ENCODE measurements at places on chromosomes 16 and 17.

DNA sequence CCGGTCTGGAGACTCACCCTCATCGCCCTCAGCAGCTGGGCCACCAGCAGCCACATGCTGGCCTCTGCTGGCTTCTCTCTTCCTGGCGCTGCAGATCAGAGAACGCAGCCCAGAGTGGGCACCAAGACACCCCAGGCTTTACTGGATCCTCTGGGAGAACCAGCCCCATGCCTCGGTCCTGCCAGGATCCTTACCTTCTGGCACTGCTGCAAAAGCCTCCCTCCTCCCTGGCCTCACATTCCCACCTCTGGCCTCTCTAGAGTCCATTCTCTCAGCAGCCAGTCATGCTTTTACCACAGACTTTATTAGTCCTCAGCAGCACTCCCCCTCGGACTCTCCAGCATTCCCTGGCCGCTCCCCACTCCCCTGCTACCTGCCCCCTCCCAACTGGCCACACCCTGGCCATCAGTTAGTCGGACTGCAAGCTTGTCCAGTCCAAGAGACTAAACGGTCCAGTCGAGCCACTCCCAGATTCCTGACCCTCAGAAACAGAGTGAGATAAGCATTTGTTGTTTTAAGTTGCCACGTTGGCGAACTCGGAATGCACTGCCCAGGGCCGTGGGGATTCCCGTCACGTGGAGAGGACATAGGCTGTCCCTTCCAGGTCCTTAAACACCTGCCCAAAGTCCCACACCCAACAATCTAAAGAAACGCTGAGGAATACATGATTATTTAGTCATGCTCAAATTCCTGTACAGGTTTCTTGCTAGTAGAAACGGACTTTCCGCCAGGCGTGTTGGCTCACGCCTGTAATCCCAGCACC lies 5.9 kb upstream of the SPG7 start:
- peak; percentile 85 for DNase-seq

DNA sequence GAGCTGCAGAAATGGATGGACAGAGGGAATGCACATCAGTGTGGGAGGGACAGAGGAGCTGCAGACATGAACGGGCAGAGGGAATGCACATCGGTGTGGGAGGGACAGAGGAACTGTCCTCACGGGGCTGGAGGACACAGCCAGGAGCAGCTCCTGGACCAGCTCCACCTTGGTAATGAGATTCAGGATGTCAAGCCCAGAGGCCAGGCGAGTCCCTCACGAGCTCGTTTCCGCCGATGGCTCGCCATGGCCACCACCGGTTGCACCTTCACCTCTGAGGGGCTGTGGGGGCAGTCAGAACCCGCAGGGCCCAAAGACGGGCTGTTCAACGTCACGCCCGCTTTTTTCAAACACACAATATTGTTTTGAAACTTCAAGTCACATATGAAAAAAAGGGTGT lies 56.2 kb downstream of the RPH3AL start:
- DNase-seq = no peak

DNA sequence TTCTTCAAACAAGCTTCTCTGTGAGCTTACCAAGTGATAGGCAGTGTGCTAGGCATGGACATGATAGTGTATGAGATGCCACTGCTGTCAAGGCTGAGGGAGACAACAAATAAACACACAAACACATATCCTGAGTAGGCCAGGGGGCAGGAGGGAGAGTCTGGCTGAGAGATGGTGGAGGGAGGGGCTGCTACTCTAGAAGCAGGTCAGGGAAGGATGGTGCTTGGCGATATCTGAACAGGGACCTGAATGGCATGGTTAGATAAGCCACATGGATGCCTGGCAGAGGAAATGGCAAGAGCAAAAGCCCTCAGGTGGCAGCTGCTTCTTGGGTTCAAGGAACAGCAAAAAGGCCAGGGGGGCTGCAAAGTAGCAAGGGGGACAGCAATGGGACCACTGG lies 8.6 kb upstream of the CHST6 start:
- DNase-seq = no peak

- no peak for DNase-seq
Measured at GRCh38 chr16:85170066-85170491, 57.8 kb upstream of the CIBAR2 start.

GRCh38 chr17:48463526-48463925 lies 33.5 kb upstream of the SKAP1 start:
- no peak for DNase-seq

DNA sequence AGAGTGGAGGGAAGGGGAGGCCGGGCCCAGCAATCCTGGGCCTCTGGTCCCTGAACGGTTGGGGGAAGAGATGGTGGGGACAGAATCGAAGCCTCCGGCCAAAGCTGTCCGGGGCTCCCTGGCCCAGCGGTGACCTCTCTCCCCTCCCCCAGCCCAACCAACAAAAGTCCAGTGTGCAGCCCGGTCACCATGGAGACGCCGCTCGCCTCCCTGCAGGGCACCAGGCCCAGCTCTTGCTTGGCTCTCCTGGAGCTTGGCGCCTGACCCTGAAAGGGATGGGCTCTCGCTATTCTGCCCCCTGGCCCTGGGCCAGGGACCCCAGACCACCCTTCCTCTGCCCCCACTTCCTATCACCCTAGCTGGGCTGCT lies 1.3 kb downstream of the METRN start:
- DNase-seq = peak; percentile 77

GRCh38 chr17:77755410-77755963 lies 203.0 kb upstream of the TNRC6C start:
- no peak for DNase-seq

DNA sequence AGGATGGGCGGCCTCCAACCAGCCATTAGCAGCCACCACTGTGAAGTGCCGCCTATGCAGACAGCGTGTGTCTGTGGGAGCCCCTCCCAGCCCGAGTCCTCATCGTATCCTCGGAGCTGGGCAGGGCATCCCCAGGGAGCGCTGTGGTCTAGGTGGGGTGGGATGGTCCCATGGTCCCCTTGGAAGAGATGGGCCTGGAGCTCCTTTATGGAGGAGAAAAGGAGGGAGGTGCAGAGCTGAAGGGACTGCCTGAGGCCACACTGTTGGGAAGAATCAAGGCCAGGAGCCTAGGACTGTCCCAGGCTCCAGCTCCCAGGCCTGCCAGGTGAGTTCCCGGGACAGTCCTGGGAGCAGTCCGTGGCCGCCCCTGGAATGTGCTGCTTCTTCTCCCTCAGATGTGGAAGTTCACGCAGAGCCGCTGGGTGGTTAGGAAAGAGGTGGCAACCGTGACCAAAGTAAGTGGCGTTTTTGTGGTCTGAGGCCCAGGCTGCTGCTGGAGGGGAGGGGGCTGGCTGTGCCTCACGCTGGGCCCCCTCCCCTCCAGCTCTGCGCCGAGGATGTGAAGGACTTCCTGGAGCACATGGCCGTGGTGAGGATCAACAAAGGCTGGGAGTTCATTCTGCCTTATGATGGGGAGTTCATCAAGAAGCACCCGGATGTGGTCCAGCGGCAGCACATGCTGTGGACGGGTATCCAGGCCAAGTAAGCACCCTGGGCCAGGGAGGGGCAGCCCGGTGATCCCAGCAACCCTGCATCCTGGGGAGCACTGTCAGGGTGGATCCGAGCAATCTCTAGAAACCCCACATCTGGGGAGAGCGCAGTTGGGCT lies 27.0 kb downstream of the POLR3E start:
- DNase-seq = no peak

DNA sequence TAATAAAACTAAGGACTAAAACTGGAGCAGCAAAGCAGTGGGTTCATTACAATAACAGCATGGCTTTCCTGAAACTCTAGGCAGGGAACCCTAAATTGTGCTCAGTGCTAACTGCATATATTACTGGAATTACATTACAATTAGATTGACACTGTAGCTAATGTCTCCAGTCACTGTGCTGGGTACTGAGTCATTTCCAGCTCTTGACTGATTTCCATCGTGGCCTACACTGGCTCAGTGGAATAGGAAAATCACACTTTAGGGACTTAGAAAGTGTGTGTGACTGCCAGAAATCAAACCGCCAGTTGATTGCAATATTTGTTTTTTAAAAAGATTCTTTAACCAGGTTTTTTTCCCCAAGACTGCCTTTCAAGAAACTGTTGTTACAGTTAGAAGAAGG lies 1447.4 kb upstream of the GOT2 start:
- no peak for DNase-seq

DNA sequence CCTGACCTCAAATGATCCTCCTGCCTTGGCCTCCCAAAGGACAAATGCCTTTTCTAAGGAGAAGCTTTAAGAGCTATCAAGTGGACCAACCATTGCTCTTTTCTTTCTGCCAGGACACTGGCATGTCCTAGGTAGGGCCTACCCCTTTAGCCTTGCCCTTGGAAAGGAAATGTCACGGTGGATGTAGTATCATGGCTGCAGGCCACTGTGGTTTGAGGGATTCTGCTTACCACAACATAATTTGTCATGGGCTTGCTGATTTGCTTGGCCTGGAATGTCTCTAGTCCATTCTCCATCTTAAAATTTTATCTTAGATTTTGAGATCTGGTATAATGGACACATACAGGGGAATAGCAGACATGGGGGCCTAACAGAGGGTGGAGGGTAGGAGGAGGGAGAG lies 6.0 kb downstream of the KRT20 start:
- DNase-seq = no peak

- DNase-seq = no peak
Measured at GRCh38 chr16:64791756-64792155, 330.1 kb downstream of the CDH11 start.

GRCh38 chr17:13835151-13835550 lies 233.4 kb upstream of the HS3ST3A1 start:
- no peak for DNase-seq

DNA sequence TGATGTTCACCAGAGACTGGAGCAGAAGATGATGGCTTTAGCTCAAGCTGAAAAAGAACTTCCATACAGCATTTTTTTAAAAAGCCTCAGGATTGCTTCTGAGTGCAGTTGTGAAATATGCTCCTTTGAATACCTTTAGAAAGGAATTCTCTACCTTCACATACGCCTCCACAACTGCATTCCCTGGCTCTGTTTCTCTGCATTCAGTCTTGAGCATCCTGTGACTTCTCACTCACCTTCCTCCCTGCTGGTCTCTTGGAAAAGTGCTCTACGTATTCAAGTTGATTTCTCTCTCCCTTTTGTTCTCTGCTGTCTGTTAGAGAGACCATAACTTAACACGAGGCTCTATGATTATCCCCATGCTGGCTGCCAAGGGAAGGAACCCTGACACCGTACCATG lies 34.5 kb downstream of the HS3ST2 start:
- DNase-seq = no peak

DNA sequence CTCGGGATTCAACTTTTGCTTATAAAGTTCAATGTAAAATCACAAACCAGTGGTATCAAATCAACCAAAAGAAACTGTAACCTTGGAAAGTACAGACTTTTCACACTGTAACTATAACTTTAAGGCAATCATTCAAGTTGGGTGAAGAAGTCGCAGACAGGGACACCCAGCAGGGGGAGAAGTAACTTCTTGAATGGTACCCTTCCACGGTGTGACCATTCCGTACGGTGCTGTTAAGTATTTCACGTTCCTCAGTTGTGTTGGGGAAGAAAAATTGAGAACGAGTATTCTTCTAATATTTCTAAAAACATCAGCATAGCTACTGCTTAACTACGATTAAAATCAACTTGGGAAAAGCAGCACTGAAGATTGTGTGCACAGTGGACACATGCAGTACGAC lies 55.8 kb downstream of the MYH10 start:
- no peak for DNase-seq

DNA sequence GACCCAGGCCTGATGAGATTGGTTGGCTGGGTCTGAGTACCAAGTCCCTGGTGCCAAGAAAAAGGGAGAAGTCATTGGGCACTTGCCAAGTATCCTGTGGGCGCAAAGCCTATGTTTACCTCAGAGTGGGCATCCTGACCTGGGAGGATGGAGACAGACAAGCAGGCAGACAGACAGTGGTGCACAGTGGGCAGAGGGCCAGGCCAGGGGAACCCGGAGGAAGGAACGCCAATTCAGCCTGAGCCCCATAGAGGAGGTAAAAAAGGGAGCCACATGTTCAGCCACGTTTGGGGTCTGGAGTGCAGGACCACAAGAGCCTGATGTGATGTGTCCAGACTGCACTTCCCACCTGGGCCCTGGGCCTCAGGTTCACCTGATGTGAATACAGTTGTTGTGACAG lies 5.4 kb downstream of the PHKG2 start:
- no peak for DNase-seq

GRCh38 chr16:4529085-4530060 lies 9.2 kb downstream of the CDIP1 start:
- DNase-seq = no peak

- peak; percentile 2 for DNase-seq
Measured at GRCh38 chr16:47664653-47665325, 203.7 kb downstream of the PHKB start.

- no peak for DNase-seq
Measured at GRCh38 chr16:5580296-5580695, 482.7 kb upstream of the EEF2KMT start.

DNA sequence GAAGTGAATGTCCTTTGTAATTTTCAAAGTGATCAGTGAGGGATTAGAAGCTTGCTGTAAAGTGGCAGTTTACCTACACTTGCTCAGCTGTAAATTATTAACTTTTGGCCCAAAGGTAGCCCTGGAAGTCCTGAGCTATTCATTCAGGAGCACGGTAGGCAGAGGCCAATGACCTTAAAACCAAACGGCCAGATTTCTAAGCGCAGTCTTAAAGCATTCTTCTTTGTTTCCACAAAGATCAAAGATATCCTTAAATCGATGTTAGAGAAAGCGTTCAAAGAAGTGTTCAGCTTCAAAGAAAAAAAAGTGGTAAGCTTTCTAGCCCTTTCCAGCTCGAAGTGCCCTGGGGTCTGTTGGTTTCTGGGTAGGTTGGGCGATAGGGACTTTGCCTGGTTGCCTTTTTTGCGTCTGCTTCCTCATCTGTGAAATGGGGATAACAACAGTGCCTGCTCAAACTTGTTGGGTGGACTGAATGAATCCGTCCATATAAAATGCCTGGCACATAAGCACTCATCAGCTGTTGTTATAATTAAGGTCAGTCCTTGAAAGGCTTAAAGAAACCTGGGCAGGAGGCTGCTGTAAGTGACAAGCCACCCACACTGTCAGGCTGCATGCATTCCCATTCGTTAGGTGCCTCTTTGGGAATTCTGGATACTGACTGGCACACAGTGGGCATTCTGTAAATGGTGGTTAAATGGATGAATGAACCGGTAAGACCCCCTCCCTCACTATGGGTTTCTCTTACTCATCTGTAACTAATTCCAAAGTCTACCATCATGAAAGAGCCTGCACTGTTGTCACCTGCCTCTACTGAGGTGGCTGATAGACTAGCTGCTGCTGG lies 113.2 kb downstream of the PRKCA start:
- DNase-seq = no peak

- no peak for DNase-seq
Measured at GRCh38 chr16:23802776-23803175, 33.0 kb upstream of the PRKCB start.

GRCh38 chr17:5281814-5282641 lies at the start of gene RABEP1:
TSS of gene RABEP1 (plus strand) at chr17:5282284. CDS start at chr17:5282487, 203 bp downstream.
- peak; percentile 69 for DNase-seq

- no peak for DNase-seq
Measured at GRCh38 chr16:15960124-15960971, 10.9 kb downstream of the ABCC1 start.

GRCh38 chr16:31301708-31302400 lies 42.1 kb downstream of the ITGAM start:
- peak; percentile 8 for DNase-seq

All from A549 (cell line).